Forelimb muscle (tissue), 1 donor: ENCODE measurements at places on chromosomes 1 and 21. TPM values are rescaled to one million over a fixed set of nuclear protein-coding genes. Genes with fewer than 3 reads are reported as not detected.

The MCOLN2 gene
- polyA plus RNA-seq: 0.16 TPM

GRCh38 chr1:157959750-157960149 lies 33.7 kb upstream of the KIRREL1 start:
- no peak for DNase-seq

DNA sequence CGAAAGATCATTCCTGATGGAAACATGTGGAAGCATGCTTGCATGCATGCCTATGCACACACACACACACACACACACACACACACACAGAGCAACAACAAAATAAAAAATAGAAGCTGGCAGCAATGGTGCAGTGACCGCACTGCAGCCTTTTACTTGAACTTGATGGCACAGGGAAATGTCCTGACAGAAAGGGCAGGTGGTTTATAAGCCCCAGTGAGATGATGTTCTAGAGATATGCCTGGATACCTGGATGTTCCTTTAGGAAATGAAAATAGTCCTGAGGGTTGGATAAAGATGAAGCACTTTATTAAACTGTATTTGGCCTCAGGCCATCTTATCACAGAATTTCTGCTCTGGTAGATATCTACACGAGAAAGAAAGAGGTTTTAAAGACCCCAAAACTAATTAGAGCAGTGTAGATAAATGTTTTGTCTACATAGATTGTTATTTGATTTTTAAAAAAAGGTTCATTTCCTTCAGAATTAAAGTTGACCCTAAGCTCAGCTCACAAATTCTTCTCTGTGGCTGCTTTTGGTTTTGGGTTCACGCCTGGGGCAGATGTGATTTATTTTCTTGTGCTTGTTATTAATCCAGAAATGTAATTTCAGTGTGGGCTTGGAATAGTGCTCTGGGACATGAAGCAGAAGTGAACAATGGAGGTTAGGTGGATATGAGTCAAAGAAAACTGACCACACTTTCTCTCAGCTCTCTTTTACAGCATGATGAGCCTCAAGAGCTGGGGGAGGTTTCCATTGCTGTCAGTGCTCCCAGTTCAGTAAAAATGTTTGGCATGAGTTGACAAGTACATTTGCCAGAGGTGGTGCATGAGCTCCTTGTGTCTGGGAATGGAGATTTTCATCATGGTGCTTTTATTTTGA lies 22.9 kb downstream of the ADAM30 start:
- peak; percentile 52 for DNase-seq

DNA sequence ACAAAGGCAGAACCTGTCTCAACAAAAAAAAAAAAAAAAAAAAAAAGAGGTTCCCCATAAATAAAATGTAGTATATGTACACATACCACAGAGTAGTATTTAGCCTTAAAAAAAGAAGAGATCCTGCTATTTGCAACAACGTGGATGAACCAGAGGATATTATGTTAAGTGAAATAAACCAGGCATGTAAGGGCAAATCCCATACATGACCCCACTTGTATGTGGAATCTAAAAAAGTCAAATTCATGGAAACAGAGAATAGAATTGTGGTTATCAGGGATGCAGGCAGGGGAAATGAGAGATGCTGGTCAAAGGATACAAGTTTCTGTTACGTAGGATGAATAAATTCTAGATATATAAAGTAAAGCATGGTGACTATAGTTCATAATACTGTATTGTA lies 16.7 kb downstream of the SLC44A3 start:
- no peak for DNase-seq

The CFAP126 gene
- 1.8 TPM for polyA plus RNA-seq

The PTCH2 gene
- 10.9 TPM for polyA plus RNA-seq

The TRIM17 gene
- polyA plus RNA-seq: 0.63 TPM

GRCh38 chr1:89361681-89362080 lies 2.2 kb upstream of the GBP6 start:
- no peak for DNase-seq

GRCh38 chr1:27487966-27488884 lies 1.7 kb downstream of the WASF2 start:
- DNase-seq: no peak

DNA sequence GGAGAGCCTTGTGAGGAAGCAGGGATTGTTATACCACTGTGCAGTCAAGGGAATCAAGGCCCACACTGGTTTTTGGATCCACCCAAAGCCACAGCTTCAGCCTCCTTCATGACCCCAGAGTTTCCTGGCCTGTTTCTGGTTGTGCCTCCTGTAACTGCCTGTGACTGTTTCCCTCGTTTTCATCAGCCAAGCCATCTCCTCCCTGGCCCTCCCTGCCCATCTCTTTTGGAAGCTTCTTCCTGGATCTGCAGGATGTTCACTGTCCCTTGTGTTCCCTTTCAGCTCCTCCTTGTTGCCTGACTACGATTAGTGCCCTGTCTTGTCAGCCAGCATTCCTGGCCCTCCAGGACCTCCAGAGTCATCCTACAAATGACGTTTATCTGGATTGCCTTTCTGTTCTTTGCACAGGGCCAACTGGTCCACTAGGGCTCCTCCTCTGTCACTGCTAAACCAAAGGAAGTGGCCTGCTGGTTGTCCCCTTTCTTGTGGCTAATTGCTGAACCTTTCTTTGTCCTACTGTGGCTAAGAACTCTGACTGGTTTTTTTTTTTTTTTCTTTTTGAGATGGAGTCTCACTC lies 17.9 kb downstream of the SFT2D2 start:
- no peak for DNase-seq

- no peak for DNase-seq
These were observed 67.6 kb downstream of the GIPC2 start for GRCh38 chr1:78113156-78113916.

The LCE3E gene
- polyA plus RNA-seq: not detected

DNA sequence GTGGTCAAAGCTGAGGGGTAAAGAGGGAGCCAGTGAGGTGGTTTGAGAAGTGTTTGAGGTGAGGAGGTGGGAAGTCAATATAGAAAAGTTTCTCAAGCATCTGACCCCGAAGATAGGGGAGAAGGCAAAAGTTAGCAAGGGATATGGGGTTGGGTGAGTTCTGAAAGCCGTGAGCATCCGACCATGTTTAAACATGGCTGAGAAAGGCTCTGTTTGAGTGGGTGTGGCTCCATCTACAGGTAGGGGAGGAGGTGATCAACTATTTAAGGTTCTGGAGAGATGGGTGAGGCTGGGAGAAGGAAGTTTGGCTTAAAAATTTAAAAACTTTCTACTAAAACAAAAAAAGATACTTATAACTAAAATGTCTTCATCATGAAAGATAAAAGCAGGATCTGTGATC lies 273.8 kb downstream of the KCNJ6 start:
- DNase-seq: no peak

GRCh38 chr1:27574871-27575831 lies 28.8 kb downstream of the AHDC1 start:
- peak; percentile 75 for DNase-seq
